GM12892 (cell line): ENCODE measurements at places on chromosomes 3 and 15.

GRCh38 chr3:18194431-18194830 lies 230.7 kb downstream of the SATB1 start:
- DNase-seq = no peak

- no peak for DNase-seq
These were observed 1.4 kb downstream of the SOX14 start for GRCh38 chr3:137765310-137766033.

- no peak for DNase-seq
These were observed 551.5 kb downstream of the FOXP1 start for GRCh38 chr3:71031914-71032521.

GRCh38 chr3:3906171-3906570 lies 106.9 kb downstream of the LRRN1 start:
- DNase-seq = no peak

DNA sequence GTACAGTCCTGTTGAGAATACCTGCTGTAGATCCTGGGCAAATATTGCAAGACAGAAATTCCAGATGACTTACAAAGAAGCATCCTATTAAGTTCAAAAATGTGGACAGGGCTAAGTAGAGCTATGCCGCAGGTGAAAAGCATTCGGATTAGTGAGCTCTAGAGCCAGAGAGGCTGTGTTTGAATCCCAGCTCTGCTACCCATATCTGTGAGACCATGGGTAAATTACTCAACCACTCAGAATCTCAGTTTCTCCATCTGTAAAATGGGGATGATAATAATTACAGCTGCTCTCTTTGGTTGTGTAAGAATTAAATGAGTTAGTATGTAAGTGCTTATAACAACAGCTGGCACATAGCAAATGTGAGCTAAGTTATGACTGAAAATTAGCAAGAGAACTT lies 3.9 kb downstream of the ADAMTS7 start:
- no peak for DNase-seq

DNA sequence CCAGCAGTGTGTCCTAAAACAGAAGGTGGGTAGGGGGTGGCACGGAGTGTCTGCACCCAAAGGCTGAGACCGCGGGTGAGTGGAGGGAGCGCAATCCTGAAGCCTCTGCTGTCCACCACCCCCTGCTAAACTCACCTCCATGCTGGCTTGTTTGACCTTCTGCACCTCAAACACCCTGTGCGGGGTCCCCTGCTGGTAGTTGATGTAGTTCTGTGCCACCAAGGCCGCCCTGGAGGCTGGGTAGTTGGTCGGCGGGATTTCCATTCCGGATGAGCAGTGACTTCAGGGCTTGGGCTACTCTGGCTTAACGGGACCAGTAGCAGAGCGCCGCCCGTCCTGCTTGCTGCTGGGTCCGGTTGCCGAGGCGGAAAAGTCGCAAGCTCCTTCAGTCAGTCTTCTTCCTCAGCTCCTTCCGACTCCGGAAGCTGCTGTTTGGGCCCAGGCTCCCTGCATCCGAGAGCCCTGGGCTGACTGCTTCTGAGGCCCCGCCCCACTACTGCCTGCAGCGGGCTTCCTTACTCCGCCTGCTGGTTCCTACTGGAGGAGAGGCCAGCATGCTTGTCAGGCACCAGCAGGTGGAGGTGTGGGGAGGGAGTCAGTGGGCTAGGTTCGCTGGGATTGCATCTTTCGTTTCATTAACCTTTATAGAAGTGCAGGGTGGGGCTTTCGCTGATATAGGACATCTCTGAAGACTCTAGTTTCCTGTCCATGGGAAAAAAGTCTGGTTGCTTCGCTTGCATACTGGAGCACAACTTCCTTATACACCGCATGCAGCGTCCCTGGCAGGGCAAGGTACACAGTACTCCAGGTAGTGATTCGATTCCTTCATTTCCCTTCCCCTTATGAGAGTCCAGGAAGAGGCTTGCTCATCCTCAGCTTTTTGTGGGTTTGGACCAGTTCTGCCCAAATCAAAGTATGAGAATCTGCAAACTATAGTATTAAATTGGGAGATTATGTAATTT lies at the start of gene LXN:
LXN (minus strand) TSS at position 434 of the 962 bp plus-strand sequence; CDS start at position 264, 170 bp downstream.
- peak; percentile 74 for DNase-seq
